ENCODE measurements at places on chromosomes 2 and 18.

DNA sequence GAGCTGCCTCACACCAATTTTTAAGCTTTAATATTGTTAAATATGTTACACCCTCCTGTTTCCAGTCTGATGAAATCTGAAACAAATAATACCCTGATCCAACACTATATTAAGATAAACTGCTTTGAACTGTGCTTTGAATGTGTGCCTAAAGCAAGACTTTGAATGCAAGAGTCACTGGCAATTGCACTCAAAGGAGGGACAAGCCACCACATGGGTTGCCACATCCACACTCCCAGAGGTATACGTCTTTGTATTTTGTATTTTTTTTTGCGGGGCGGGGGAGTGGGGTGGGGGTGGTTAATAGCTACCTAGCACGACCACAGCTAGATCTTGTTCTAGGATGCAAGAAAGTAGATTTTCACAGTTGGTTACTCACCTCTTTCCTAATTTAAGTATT lies 1.8 kb upstream of the ZEB2 start:
- DNase-seq: no peak

GRCh38 chr2:15527074-15527739 lies 33.9 kb downstream of the NBAS start:
- DNase-seq: no peak

DNA sequence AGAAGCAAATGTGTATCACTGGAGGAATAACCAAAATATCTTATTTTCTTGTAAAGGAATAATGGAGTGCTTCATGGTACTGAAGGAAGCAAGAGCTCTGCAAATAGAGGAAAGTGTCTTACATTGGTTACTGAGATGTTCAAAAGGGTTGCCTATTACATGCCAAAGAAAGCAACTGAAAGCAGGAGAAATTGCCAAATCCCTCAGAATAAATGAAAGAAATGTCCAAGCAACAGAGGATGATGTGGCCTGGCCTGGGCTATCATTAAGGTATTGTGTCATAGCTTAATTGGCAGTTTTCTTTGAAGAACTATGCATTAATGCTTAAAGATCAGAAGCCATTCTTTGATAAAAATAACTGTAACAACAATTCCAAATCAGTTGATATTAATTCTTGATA lies 173.7 kb downstream of the RAB3GAP1 start:
- DNase-seq: no peak

DNA sequence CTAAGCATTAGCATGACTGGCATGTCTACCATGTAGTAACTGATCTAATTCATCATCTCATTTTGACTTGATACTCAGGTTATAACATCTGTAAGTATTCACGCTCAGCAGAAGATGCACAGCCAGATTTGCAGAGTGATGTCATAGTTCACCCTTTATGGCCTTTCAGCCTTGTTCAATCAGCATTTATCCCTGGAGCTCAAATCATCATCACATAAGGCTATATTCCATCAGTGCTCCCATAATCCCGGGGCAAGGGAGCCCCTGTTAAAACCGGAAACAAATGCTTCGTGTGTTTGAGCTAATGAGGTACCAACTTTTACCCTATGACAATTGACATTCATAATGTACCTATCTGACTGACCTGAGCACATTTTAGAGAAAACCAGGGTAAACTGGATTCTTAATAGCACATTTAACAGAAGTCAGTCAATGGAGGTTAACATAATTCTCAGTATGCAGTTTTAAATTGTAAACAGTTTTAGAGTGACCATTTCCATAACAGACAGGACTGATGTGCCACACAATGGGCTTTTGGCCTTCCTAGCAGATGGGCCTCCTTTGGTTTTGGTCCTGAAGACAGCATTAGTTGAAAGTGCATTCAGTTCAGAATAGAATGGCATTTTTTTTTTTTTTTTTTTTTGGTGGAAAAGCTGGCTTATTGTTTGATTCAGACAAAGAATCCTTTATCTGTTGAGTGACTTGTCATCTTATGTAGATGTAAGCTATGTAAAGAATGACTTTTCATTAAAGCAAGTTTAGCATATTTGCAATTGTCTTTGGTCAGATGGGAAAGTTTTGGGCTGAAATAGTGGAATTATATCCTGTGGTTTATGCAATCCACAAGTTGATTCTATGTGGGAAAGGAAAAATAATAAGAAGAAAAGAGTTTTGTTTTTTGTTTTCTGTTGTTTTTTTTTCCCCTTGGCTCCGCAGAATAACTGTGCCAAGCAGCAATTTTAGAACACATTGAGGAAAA lies 866.0 kb upstream of the ACVR2A start:
- no peak for DNase-seq

DNA sequence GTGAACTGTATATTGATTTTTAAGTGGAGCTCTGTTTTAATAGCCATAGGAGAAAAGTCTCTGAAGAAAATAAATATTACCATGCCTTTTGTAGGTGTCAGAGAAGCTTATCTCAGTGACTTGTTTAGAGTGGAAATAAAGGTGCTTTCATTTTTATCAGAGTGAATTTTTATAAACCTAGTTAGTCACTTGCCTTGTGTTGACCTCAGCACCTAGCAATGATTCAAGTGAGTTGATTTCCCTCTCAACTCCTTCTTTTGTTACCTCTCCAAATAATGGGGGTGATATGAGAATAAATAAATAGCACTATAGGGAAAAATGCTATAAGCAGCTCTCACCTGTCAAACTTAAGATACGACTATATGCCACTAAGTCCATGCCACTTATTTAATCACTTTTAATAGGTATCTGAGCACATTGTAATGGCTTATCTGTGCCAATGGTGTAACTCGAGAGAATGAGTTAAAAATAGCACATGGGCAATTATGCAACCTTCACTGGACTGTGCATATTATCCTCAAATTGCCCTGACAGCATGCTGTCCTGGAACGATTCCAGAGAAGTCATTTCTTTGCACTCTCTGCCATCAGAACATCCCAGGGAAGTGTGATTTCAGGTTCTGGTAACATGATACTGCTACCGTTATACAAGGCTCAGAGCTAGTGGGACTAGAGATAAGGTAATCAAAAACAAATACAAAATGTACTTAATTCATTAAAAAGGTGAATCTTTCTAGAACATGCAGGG lies 290.8 kb downstream of the CCDC85A start:
- no peak for DNase-seq

DNA sequence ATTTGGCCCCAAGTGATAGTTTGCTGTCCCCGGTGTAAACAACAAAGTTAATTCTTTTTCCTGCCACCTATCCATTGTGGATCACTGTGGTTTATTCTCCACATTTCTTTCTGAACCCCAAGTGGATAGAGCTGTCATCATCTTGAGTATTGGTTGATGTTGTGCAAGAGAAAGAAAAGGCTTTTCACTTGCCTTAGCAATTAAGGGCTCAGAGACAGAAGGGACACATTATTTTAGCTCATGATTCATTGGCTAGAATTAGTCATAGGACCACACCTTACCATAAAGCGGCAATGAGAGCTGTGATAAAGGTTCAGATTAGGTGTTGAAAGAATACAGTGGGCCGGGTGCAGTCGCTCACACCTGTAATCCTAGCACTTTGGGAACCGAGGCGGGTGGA lies 442.1 kb upstream of the DCC start:
- DNase-seq: no peak

- no peak for DNase-seq
Measured at GRCh38 chr2:133674433-133675331, 106.4 kb upstream of the NCKAP5 start.

DNA sequence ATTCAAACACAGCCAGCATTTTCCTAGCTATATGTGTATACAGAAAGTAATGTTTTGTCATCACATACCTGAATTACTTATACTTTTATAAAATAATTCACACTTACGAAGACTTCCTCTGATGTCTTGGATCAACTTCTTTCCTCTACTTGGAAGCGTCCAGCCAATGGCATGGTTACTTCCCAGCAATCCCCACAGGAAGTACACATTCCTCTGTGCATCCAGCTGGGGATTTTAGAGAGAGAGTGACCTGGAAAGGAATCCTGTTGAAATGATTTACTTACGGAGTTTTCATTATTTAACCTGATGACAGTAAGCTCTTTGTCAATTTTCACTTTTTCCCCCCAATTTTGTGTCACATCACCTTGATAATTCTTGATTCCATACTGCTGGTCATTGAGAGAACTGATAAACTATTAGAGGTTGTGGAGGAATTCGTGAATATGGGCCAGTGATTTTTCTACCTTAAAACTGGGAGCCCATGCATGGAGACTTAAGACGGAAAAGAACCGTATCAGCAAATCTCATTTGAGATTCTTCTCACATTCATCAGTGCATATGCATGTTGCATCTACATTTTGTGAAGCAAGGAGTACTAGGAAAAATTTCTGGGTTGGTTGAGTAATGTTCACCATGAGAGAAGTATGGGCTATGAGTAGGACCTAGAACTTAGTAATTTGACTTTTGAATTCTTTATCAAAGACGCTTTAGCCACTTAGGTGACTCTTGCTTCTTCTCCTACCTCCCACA lies 9.0 kb upstream of the IL18R1 start:
- DNase-seq: no peak

GRCh38 chr2:17648581-17648980 lies 105.0 kb downstream of the SMC6 start:
- peak; percentile 40 for DNase-seq

DNA sequence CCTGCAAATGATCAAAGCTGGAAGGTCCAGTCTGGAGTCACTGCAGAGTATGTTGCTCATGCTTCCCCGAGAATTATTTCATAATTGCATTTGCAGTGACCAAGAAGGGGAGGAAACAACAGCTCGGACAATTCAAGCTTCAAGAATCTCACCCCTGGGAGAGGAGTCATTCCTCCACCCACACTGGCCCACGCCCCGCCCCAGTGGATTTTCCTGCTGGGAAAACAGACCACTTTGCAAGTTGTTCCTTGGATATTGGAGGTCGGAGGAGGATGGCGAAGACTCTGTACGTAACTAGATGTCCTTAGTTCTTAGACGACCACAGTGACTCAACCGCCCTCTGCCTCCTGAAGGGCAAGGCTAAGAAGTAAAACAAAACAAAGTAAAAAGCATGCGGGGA lies 159.4 kb downstream of the TPO start:
- DNase-seq: no peak

GRCh38 chr2:8677646-8678592 lies 3.9 kb upstream of the ID2 start:
- DNase-seq: peak; percentile 5

DNA sequence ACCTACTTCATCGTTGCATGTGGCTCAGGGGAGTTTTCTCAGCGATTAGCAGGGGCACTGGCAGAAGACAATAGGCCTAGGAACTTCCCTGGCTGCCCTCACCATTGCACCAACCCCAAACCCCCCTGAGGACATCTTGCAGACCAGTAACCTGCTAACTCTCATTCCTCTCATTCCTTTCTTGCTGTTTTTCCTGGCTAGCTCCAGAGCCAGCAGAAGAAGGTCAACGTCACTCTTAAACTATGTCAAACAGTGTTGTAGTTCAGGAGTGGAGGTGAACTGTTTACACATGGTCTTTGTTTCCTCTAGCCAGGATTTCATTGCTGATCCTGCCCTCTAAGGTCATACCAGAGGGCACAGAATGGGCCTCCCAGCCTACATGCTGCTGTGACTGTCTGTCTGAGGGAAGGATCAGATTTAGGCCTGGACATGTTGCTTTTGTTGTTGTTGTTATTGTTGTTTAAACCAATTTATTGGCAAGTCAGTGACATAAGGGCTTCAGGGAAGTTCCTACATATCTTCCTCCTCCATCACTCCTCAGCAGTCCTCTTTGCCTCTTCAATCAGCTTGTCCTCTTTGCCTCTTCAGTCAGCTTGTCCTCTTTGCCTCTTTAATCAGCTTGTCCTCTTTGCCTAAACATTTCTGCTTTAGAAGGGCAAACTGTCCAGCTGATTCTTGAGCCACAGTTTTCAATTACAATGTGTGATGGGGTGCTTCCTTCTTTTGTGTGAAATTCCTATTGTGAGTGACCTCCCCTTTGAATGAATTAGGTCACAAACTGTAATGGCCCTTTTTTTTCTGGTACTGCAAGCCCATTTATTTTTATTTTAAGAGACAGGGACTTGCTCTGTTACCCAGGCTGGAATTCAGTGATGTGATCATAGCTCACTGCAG lies 471.9 kb upstream of the TNP1 start:
- DNase-seq: no peak

DNA sequence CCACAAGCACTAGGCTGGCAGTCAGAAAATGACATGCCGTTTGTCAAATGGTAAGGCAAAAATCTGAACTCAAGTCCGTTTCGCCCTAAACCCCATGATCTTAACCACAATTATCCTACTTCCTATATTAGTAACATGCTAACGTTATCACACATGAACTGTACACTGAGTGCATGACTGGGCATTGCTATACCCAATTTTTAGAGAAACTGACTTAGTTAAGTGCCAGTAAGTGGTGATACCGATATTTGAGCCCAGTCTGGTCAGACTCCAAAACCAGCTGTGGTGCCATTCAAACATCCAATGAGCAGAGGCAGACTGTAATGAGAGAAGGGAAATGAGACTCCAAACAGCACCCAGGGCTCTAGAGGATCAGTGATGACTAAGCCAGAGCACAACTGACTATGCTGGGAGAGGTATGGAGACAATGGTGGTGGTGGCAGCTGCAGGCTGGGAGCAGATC lies 311.7 kb upstream of the PKDCC start:
- peak; percentile 21 for DNase-seq

DNA sequence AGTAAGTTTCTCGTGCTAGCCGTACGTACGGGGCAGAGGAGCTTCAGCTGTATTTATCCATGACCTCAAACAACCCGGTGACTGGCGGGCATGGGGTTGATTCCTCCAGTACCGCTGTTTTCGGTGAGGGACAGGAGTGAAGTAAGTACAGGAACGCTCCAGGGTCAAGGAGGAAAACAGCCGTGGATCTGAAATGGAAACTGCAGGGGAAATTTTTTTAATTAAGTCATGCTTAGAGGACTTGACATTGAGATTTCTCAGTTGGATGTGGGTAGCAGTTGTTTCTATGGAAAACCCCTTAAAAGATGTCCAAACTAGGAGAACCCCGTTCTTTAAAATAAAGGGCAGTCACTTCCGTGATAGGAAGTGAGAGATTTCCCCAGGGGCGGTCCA lies 1.2 kb downstream of the RAB12 start:
- no peak for DNase-seq

DNA sequence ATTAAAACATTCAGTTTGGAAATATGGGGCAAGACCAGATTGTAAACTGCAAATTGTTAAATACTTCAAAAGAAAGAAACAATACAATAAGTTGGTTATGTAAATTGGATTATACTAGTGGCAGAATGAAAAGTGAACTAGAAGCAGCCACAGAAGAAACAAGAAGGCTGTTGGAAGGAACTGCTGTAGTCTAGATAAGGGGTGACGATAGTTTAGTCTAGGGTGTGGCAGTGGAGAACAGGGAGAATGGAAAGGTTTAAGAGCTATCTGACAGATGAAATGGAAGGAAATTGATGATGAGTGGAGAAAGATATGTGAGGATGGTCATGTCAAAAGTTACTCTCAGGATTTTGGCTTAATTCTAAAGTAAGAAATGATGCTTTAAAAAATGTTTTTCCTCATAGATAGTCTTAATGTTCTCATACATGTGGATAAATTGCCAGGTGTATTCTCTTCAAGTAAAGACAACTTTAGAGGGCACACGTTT lies 179.7 kb downstream of the GPD2 start:
- DNase-seq: no peak

DNA sequence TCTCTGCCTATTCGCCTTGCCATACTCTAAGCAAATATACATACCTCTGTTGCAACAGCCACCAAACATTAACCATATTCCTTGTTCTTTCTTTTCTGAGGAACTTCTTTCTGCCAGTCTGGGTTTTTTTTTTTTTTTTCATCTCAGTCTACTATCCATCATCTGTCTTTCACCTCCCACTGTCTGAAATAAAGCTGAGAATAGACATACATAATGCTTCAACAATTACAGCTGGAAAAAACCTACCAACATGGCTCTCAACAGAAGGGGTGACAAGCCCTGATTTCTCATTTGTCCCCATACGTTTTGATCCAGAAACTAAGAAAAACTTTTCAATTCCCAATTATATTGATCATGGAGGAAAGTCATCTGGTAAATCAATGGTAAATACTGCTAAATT lies 728.8 kb upstream of the POU3F3 start:
- no peak for DNase-seq

Measured in GDM1 (cell line).